ENCODE measurements at places on chromosomes 2 and 18.

GRCh38 chr18:39618265-39619003 is 2052.8 kb upstream of the CELF4 start:
- no peak for DNase-seq

GRCh38 chr2:165655661-165656060 is 138.4 kb downstream of the GALNT3 start:
- no peak for DNase-seq

DNA sequence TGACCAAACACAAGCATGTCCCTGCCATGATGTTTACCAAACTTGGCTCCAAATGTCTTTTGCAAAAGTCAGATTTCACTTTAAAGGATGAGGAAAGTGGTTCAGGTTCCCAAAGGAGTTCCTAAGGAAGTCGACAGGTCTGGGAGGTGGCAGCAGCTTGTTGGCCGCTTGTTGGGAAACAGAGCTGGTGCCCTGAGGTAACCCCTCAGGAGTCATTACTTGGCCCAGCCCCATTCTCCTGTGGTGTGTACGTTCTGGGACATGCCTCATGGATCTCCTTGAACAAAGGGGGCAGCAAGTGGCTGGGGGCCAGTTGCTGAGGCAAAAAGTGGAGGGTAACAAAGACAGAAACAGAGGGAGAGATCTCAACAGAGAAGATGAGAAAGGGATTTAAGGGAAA is 10.9 kb downstream of the TMBIM1 start:
- no peak for DNase-seq

DNA sequence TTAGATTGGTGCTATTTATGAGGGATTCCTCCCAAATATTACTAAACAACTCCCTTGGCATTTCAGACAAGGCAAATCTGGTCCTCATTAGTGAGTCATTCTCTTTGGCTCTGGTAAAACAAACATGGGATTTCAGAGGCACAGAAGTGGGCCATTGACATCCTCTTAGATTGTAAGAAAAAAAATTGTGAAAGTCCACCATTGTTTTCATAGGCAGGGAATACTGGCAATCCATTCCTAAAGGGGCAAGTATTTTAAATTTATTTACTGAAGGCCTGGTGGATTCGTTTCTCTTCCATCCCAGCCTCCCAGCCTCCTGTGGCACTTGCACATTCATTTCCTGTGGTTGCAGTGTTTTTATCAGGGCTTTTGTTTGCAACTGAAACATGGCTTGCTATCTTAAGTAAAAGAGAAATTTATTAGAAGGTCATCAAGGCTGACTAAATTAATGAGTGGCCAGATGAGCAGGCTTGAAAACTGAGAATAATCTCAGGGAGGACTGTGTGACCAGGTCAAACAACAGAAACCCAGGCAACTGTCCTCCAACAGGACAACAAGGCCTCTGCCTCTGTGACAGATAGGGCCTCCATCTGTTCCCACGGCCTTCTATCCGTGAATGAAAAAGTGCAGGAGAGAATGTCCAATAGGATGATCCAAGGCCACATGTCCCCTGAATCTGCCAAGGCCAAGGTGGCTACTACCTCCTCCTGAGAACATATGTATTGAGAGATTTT is 23.1 kb upstream of the TNFAIP6 start:
- DNase-seq = no peak

GRCh38 chr2:172249334-172249733 is 146.6 kb upstream of the DLX2 start:
- DNase-seq = no peak

DNA sequence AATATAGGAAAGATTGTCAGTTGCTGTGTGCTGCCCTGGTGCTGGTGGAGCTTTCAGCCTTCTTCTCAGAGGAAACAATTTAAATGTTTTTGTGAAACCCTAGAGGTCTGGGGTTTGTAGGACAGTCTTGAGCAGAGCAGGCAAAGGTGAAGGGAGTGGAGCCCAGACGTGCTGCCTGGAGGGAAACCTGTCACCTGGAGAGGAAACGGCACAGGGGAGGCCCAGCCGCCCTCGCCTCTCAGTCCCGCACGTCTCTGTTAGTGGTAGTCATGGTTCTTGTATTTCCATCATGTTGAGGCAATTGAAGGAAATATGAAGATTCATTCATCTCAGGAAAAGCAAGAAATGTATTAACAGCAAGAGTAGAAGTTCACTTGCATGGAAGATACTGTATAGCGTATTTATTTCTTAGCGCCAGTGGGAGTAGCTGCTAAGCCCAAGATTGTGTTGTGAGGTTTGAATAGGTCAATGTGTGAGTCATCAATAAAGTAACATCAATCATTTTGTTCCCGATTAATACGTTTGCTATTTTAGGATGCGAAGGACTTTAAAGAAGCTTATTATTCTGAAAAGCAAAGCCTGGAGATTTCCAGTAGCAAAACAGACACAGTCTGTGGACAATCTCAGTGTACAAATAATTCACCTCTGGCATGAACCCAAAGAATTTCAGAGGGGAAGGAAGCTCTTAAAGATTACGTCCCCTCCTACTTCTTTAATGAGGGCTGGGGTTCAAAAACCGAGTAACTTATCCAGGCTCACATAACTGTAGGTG is 70.4 kb downstream of the LRRFIP1 start:
- DNase-seq = no peak

DNA sequence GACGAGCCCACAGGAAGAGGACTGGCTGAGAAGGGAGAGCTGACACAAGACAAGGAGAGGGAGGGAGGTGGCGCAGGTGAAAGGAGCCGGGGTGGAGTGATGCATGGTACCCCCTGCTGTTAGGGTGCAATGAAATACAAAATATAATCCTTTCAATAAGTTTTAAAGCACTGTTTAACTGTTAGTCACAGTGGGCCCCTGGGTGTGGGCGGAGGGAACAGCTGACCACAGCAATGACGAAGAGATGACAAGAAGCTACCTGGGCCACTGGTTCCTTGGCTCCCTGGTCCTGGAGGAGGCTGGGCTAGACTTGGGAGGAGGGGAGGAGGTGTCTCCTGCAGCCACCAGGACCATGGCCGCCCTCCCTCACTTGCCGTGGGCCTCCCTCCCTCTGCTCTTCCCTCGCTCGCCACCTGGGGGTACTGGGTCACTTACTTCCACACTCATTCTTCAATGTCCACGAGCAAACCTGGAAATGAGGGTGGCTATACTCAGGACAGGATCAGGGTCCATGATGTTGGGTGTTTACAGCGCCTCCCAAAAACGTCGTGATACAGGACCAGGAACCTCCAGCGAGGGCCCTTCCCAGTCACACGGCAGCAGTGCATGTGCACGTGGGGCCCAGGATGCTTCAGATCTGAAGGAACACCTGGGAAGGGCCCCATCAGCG is 196.1 kb downstream of the ANKRD30B start:
- no peak for DNase-seq

GRCh38 chr2:225027061-225027762 is 15.1 kb downstream of the DOCK10 start:
- DNase-seq = no peak
